Cortex of kidney (tissue), 1 donor: ENCODE measurements at places on chromosomes 12 and 14.

GRCh38 chr14:52692248-52692962 lies 3.0 kb downstream of the ERO1A start:
- DNase-seq = no peak

- no peak for DNase-seq
Measured at GRCh38 chr12:82818271-82819035, 131.7 kb downstream of the TMTC2 start.

GRCh38 chr12:76688631-76689030 lies 75.3 kb upstream of the ZDHHC17 start:
- no peak for DNase-seq

DNA sequence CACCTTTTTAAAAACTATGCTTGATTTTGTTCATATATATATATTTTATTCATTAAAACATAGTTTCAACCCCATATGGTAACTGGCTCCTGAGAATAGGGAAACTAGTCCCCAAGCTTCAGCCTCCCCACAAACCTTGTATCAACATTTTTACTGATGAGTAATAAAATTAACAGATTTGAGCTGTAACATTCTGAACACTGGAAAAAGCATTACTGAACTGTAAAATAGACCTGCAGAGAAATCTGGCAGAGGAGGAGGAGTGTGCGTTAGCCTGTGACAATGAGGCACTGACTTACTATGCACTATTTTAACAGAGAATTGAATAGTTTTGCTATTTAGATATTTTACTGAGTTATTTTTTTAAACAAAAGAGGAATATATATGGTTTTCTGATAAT lies 43.1 kb downstream of the FRS2 start:
- no peak for DNase-seq

DNA sequence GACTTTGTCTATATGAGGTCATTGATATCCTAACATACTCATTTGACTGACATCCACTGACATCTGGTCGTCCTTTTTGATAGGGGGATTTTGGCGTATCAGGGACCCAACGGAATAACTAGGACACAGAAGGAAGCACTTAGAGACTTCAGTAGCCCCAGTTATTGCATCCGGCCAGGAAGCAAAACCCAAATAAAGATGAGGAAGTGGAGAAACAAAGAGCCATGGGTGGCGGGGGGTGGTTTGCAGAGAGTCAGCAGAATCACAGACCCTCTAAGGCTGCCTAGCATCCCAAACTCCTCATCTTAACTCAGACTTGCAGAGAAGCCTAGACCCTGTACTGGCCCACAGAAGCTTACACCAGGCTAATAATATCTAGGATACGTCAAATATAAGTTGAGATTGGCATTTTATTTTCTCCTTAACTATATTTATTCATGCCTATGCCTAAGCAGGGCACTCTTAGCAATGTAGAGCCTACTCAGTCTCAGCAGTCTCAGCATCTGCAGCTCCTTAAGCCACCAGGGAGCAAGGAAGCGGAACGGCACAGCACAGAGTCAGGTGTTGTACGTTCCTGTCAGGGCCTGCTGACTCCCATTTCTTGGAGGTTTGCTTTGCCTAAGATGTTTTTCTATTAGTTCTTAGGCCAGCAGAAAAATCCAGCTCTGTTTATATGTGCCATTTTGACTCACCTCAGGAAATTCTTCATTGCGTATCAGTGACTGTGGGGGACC lies 45.1 kb downstream of the KCNA1 start:
- DNase-seq = no peak

- no peak for DNase-seq
Measured at GRCh38 chr12:77973579-77973978, 142.9 kb downstream of the NAV3 start.

DNA sequence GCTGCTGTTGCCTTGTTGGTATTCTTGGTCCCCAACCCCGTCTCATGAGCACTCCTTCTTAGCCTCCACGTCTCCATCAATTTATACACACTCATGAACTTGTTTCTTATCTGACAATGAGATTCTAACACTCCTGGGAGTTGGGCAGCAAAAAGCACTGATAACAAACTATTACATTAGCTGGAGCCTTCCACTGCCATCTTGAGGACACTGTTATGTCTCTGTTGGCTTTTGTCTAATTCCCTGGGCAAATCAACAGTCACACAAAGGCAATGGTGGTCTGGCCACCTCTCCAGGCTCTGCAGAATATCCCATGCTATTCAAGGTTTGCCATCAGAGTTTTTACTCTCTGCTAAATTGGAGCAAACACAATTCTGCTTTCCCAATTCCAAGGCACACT lies 117.8 kb upstream of the COCH start:
- DNase-seq = no peak

GRCh38 chr12:69343357-69343756 lies 4.8 kb upstream of the LYZ start:
- DNase-seq = no peak

DNA sequence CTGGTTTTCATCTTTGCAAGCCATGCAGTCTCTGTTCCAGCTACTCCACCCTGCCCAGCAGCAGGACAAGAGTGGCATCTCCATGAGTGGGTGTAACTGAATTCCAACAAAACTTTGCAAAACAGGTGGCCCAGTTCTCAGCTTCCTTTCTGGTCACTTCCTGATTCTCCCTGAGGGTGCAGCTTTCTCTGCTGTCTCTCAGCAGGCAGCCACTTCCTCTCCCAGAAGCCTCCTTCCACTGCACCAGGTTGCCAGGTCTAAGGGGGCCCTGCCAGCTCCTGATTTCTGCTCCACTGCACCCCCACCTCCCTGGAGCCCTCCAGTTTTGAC lies 341.0 kb upstream of the FKBP4 start:
- DNase-seq = no peak

- DNase-seq = no peak
Measured at GRCh38 chr12:86948851-86949250, 692.7 kb upstream of the MGAT4C start.

DNA sequence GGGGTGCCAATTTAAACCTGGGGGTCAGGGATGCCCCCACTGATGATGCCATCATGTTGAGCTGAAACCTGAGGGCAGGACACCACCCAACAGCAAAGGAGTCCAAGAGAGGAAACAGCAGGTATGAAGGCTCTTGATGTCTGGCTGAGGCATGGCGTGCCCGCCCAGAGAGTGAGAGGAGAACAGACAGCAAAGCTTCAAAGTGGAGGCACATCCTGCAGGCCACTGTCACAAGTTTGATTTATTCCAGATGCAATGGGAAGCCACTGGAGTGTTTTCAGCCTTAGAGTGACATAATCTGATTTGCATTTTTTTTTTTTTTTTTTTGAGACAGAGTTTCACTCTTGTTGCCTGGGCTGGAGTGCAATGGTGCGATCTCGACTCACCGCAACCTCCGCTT lies 34.8 kb downstream of the IRF2BPL start:
- DNase-seq = no peak

- DNase-seq = no peak
Measured at GRCh38 chr14:104563742-104564615, 15.6 kb upstream of the C14orf180 start.

DNA sequence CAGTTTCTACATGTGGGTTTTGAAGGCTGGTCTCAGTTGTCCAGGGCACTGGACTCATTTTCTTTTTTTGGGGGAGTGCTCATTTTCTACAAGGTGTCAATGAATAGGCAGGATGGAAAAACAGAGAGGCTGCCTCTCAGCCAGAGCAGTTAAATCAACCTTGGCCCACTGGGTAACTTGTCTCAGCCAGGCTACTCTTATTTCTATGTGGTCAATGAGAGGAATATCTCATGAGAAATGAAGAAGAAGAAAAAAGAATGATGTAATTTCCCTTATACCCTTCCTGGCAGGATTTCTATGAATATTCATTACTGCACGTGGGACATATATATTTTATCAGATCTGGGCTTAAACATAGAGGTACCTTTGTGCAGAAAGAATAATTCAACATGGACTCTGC lies 155.2 kb upstream of the E2F7 start:
- no peak for DNase-seq

DNA sequence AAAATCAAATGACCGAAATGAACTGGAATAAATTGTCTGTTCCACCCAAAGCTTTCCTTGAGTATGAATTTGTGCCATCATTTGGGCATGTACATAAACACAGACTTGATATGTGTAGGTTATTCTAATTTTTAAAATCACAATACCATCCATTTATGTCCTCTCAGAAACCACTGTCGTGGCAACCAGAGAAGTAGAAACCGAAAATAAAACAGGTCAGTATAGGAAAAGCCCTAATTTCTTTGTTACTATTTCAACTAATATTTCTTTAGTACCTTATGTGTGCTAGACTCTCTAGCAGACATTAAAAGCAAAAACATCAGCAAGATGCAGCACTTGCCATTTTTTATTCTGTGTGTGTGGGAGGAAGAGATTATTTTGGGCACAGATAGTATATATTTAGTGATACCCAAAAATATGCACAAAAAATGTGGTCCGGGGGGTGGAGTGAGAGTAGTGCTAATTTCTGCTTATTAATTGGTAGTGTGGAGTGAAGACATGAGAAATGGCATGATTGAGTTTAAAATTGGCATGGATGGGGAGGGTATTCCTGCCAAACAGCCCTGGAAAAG lies 130.8 kb upstream of the CNTN1 start:
- DNase-seq = no peak

DNA sequence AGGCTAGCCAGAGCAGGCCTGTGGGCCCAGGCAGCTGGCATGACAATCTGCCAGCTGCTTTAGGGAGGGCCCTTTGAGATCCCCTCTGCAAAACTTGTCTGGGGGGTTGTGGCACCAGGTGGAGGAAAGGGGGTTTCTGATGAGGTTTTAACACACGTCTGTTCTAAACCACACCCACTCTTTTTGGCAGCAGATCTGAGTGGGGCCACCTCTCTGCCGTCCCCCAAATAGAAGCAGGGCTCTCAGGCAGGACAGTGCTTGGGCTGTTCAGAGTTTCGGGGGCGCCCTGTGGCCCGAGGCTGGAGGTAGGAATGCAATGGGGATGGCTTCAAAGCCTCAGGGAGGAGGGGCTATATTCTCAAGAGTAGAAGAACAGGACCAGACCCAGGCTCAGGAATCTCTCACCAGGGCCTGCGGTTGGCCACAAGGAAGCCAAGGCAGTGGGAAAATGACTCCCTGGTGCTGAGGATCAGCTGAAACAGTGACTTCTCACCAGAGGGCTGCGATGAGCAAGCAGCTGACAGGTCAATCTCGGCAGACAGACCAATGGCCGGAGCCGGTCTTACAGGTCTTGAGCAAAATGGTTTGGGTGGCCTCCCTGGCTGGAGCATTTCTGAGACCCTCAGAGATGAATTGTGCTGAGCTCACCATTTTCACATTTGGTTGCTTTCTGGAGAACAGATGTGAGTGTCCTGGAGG lies 1.5 kb upstream of the KRT5 start:
- no peak for DNase-seq

- no peak for DNase-seq
Measured at GRCh38 chr14:36997843-36998242, 174.6 kb downstream of the SLC25A21 start.

DNA sequence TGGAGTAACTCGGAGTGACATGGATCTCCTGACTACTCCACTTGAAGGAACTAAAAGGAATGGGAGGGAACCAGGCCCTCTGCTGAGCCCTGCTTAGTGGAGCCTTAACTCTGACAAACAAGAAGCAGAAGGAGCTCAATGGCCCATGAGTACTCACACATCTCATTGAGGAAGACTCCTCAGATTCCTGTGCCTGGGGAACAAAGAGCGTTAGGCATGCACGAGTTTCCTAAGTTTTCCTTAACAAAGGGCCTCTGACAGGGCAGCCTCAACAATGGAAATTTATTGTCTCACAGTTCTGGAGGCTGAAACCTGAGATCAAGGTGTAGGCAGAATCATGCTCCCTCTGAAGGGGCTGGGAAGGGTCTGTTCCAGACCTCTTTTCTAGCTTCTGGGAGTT lies 185.7 kb upstream of the NTF3 start:
- DNase-seq = no peak

GRCh38 chr12:31017535-31017934 lies 56.1 kb upstream of the DDX11 start:
- no peak for DNase-seq

- no peak for DNase-seq
Measured at GRCh38 chr12:51834411-51834810, 14.1 kb downstream of the FIGNL2 start.

DNA sequence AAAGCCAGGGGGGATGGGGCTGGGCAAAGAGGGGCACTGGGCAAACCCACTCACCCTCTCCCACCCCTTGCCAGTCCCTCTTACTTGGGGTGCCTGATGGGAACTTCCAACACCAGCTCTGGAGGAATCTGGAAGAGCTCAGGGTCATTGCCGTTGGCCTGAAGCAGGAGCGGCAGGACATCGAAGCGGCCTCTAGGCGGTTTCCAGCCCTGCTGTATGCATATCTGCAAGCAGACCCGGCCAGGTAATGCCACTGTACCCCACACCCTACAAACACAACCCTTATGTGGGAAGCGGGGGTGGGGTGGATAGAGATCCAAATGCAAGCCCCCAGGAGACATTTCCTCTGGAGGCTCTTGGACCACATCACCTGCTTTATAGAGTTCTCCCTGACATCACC lies 83.6 kb downstream of the NOS1 start:
- no peak for DNase-seq

- DNase-seq = no peak
Measured at GRCh38 chr14:99296517-99296916, 24.5 kb upstream of the BCL11B start.

GRCh38 chr12:19200261-19200660 lies 70.7 kb downstream of the PLEKHA5 start:
- no peak for DNase-seq

- no peak for DNase-seq
Measured at GRCh38 chr12:28899951-28900350, 249.1 kb upstream of the FAR2 start.

GRCh38 chr12:66755727-66756395 lies 77.0 kb upstream of the GRIP1 start:
- DNase-seq = no peak

DNA sequence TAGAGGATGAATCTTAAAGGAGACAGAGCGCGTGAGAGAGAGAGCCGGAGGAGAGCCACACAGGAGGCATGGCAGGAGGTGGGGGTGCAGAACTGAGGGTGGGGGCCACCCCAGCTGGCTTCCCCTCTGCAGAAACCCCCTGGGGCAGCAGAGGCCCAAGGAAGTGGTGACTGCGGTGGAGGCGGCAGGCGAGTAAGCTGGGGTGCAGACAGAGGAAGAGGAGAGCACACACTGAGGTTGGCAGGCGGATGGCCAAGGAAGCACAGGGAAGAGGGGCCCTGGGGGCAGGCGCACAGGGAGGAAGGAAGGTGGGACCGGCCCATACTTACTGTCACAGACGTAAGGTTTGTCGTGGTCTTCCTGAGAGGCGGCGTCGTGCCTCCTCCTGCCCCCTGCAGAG lies 179.8 kb downstream of the DPF3 start:
- DNase-seq = no peak

GRCh38 chr14:24430682-24431568 lies 1.2 kb downstream of the KHNYN start:
- DNase-seq = no peak

DNA sequence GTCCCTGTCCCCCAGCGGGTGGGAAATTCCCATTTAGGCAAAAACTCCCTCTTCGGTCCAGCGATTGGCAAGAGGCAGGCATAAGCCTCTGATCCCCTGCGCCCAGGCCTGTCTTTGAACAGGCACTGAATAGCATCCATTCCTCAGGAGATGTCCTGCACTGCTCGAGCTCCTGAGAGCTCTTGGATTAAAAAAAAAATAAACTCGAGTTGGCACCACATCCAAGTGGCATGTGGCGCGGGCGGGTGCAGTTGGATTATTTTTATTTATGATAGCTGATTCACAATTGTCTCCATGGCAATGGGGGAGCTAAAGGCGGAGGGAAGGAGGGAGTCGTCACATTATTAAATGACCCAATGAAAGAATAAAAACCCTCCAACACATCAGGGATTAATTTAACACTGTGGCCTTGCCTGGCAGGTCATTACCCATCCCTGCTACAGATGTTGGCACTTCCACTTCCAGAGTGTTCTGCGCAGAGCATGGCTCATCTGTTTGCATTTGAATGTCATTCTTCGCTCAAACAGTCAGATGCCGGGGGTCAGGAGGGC lies 207.2 kb downstream of the AACS start:
- no peak for DNase-seq
